Heart left ventricle (tissue), 16 donors: ENCODE measurements at places on chromosomes 13 and 19.

GRCh38 chr13:103451656-103452055 lies 385.4 kb upstream of the SLC10A2 start:
- no peak for DNase-seq

DNA sequence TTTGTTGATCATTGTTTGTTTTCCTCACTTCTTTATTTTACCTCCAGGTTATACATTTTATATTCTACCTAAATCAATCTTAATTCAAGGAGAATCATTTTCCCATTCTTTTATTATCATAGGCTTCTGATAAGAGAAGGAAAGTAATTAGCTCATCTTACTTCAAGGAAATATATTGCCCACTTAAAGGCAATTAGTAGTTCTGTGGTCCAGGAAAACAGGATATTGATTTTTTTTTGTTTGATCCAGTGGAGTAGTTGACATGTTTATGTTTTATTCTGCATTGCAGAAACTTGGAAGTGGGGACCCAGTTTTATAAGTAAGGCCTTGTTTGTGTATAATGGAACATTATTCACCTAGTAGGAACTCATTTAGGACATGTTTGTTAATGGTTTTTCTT lies 390.6 kb downstream of the NDFIP2 start:
- no peak for DNase-seq

DNA sequence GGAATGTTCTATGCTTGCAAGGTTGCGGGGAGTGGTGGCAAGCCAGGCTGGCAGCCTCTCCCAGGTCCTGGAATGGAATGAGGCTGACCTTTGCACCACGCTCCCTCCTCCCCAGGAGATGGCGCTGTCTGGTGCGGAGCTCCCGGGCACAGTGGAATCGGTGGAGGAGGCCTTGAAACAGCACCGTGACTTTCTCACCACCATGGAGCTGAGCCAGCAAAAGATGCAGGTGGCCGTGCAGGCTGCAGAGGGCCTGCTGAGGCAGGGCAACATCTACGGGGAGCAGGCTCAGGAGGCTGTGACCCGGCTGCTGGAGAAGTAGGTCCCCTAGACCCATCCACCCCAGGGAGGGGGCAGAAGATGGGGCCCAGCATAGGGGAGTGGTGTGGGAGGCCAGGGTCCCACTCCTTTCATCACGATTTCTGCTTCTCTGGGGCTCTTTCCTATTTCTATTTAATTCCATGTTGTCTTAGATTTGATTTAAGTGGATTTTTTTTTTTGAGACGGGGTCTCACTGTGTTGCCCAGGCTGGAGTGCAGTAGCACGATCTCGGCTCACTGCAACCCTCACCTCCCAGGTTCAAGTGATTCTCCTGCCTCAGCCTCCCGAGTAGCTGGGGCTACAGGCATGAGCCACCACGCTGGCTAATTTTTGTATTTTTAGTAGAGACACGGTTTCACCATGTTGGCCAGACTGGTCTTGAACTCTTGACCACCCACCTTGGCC lies 53.2 kb upstream of the SHKBP1 start:
- DNase-seq: no peak

GRCh38 chr19:50380751-50381151 lies 3.4 kb upstream of the POLD1 start:
- DNase-seq: no peak

DNA sequence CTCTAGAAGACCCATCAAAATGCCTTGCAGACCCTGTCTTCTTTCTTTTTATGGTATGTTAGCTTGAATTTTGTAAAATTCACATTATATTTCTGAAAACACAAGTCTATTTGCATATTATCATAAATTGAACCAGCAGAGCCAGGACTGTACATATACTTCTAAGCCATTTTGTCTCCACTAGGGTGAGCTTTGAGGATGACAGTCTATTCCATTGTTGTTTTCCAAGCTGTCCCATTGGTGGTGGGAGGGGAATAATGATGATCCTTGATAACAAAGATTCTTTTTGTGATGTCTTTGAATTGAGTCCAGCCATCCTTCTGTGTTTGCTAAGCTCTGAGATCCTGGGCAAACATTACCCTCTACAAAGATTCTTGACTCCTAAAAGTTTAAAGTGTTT lies 359.3 kb upstream of the PCDH20 start:
- DNase-seq: no peak

DNA sequence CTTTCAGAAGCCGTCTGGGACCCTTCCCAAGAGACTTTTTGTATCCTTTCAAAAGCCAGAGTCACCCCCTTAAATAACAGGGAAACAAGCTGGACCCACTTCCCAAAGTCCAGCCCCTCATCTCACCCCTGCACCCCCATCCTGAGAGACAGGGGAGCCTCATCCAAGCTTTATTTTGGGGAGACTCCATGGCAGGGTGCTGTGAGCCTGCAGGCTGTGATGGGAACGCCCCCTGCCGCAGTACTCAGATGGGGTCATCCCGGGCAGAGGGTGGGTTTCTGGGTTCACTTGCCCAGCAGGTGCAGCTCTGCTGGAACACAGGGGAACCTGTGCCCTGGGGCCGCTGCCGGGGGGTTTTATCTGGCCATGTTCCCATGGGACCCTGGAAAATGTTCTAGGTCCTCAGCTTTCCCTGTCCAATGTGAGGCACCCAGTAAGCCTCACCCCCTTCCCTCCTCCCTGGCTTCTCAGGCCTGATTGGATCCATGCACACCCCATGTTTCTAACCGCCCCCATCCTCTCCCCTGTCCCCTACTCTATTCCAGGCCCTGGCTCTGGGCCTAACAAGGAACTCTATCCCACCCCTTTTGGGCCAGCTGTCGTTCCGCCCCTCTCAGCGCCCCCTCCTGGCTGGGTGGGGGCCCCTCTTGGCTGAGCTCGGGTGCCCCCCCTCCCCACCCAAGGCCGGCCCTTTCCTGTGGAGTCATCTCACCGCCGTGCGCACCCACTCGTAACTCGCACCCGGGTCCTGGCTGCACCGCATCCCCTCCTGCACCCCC lies 1.0 kb downstream of the HIF3A start:
- peak; percentile 94 for DNase-seq

- no peak for DNase-seq
Measured at GRCh38 chr13:51096131-51096530, 14.9 kb downstream of the C13orf42 start.

DNA sequence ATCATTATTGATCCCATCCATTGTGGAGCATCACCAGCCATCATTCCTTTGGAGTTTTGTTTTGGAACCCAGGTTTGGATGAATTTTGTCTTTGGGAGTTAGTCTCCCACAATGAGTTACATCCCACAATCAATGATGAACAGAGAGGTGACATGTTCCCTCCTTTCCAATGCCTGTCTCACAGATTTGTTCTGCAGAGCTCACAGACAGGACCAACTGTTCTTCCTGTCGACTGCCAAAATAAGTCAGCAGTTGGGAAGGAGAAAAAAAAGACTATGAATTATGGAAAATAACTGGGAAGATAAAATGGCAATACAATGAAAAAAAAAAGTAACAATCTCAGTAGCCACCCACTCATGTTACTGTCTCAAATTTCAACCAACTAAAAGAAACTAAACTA lies 489.1 kb downstream of the MYO16 start:
- DNase-seq: no peak

DNA sequence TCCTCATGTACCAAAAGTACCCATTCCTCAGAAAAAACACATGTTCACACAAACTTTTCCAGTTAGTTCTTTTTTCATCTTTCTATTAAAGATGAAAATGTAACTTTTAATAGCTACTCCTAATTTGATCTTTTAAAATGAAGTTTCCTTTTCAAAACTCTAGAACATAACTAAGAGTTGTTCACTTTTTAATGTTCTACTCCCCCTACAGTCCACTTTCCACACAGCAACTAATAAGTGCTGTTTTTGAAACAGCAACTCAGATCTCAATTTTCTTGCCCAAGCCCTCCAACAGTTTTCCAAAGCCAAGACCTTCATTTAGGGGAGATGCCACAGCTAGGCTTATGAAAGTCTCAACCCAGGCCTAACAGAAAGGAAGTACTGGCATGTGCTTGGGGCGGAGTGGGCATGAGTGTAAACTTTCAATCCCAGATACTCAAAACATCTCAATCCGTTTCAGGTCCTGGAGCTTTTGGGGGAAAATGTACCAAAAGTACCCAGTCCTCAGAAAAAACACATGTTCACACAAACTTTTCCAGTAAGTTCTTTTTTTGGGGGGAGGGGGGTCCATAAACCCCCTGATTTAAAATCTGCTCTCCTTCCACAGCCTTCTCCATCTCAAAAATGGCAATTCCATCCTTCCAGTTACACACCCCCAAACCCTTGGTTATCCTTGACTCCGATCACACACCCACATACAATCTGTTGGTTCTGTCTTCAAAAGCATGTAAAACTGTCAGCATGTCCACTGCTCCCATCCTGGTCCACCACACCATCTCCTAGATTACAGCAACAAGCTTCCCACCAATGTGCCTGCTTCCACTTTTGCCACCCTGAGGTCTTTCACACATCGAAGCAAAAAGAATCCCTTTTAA lies 2.0 kb downstream of the FBL start:
- DNase-seq: no peak

- DNase-seq: no peak
Measured at GRCh38 chr13:20701461-20701860, 2.0 kb upstream of the IL17D start.

DNA sequence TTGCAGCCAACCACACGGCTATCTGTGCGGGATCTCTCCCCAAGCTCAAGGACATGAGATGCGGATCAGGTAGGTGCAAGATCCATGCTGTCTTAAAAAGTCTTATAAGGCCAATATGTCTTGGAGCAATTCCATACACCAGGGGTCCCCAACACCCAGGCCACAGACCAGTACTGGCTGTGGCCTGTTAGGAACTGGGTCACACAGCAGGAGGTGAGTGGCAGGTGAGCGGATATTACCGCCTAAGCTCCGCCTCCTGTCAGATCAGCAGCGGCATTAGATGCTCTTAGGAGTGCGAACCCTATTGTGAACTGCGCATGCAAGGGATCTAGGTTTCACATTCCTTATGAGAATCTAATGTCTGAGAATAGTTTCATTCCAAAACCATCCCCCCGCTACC lies 68.8 kb upstream of the ZNF599 start:
- no peak for DNase-seq

- no peak for DNase-seq
Measured at GRCh38 chr13:74103970-74104555, 30.1 kb downstream of the KLF12 start.

GRCh38 chr19:14629557-14629956 lies 45.1 kb downstream of the ADGRE3 start:
- DNase-seq: no peak

DNA sequence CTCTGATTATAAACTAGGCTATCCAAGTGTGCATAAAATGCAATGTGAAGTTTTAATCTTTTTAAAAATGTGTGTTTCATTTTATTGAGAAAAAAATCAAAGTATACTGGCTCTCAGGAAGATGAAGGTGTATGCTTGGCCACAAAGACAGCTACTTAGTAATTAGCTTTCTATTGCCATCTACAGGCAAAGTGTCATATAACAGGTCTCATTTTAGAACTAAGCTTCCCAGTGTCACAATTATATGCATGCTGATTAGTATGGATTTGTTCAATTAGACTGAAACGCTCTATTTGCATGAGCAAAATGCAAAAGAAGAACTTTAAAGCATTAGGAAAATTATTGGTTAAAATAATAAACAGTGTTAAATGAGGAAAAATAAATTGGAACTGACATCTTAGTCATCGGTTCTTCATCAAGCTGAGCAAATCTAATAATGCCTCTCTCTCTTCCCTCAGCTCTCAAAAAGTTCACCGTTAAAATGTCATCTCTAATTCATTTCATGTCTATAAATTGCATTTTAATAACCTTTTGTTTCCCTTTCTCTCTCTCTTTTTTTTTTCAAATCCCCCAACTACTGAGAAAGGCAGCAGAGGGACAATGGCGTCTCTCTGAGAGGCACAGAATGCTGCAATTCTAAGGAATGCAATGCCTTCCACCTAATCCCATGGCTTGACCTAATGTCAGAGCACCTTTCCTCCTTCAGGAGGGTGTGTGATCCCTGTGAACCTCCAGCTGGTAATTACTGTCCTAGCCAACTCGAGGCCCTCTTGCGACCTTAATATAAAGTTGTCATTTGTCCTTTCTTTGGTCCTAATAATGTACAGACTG lies 313.1 kb upstream of the MAB21L1 start:
- DNase-seq: no peak

DNA sequence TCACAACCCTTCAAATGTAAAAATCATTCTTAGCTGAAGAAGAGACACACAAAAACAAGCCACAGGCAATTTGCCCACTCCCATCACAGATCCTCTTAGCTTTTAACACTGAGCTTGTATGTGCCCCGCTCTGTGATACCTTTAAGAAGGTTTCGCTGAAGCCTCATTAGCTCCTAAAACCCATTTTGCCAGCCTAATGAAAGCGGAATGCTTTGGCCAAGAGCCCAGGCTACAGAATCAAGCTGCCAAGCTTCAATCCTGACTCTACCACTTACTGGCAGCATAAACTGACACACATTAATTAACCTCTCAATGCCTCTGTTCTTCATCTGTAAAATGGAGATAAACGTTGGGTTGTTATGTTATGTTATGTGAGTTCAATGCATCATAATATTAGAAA lies 10.5 kb downstream of the ZNF112 start:
- no peak for DNase-seq

DNA sequence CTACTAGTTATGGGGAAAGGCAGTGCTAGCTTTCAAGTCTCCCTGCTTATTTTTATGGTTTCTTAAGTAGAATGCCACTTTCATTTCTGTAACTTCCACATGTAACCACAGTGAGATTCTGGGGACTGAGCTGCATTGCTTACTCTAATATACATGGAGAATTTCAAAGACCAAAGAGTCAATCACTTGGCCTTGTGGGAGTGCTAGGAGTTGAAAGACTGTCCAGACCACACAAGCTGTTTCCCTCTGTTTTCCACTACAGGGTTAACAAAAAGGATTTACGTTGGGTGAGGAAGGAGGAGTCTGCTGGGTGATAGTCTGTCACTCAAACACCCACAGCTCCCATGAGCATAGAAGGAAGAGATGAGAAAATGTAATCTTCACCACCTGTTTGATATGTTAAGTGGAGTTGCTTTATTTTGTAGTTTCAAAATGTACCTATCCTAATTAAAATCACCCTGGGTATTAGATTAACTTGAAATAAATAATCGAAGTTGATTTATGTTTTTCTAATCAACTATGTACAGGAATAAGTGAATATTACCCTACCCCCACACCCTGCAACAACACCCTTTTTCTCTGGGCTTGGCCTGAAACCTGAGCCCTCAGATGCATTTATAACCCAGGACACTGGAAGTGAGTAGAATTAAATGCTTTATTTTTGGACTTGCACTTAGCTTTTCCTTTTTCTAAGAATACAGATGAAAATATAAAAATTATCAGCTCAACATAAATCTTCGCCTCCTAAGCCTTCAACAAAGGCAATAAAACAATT lies 225.8 kb upstream of the SLC10A2 start:
- no peak for DNase-seq
